ENCODE measurements at places on chromosomes 7 and 10.

DNA sequence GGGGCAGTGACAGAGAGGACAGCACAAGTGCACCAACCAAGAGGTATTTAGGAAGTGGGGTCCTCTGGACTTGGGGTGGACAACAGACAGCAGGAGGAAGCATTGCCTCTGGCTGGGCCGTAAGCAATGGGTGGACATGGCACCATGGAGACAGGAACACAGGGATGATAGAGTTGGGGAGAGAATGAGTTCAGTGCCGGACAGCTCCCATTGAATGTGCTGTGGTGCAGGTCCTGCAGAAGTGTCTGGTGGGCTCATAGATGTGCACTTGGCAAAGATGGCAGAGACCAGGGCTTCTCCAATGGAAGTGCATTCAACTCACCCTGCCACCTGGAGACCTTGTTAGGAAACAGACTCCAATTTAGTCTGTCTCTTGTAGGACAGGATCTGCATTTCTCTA is 341.5 kb upstream of the ZMIZ1 start:
- DNase-seq: no peak

DNA sequence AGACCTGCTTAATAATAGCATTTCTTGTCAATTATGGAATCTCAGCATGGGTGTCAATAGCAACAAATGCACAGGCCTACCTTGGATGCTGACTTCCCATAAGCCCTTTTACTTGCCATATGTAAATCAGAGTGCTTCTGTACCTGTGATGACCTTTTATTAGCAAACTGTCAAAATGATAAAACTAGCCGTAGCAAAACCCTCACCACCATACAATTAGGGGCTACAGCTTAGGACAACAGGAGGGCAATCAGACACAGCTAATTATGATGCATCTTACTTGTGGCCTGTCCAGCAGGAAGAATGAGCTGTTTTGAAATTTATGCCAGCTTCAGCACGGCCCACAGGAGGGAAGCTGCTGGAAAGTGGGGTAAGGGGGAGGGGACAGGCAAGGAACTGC is 201.6 kb downstream of the TAX1BP1 start:
- no peak for DNase-seq

DNA sequence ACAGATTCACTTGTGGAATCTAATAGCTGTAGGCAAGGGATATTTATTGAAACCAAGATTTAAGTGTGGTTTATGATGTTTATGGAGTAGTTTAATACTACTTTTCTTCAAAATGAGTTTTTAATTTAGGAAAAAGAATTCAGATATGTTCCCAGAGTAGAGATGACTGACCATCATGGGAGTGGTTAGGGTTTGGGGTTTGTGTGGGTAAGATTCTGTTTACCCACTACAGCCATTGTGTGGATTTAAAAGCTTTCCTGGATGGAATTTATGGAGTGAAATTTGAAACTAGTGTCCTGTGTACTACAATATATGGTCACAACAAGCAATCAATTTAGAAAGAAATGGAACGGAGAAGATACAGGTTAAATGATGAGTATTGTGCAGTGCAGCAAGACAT is 453.5 kb downstream of the AUTS2 start:
- DNase-seq: peak; percentile 23

DNA sequence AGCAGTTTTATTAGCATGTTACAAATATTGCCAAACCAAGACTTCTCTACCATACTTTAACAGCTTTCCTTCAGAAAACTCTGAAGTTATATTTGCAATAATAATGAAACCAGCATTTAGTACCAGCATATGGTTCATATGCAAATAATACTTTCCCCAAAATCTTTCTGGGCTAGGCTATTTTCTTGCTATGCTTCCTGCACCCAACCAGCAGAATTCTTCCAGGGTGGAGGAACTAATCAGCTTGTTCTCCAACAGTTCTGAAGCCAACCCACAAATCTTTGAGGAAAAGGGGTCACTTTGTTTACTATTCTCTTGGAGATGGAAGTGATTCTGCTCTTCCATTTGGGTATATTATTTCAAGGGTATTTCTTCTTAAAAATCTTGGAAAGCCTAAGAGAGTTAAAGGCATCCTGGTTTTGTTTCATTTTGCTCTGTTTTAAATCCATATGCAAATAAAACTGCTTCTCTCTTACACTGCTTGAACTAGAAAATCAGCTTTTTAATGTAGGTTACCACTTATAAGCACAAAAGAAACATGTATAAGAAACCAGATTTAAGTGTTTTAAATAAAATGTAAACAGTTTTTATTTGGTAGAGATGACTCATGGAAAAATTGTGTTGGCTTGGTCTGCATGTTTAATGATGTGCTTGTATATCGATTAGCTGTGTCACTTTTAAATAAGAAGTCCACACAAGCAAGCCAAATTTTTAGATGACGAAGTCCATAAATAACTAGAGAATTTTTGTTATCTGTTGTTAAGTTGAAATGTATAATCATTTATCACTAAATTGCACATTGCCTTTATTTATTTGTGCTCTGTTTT is 103.7 kb downstream of the HECTD2 start:
- no peak for DNase-seq

GRCh38 chr10:16728266-16728665 is 89.0 kb downstream of the RSU1 start:
- DNase-seq: no peak

- no peak for DNase-seq
Measured at GRCh38 chr7:129427526-129428045, 6.6 kb upstream of the STRIP2 start.

Data from fibroblast of skin of scalp (primary cell).